ENCODE measurements at places on chromosomes 1 and 21.
A peak's percentile ranks its signal among the peaks of the same experiment; 100 is the strongest.

- DNase-seq: no peak
Observed at GRCh38 chr1:59561796-59562195, 253.0 kb upstream of the HOOK1 start.

DNA sequence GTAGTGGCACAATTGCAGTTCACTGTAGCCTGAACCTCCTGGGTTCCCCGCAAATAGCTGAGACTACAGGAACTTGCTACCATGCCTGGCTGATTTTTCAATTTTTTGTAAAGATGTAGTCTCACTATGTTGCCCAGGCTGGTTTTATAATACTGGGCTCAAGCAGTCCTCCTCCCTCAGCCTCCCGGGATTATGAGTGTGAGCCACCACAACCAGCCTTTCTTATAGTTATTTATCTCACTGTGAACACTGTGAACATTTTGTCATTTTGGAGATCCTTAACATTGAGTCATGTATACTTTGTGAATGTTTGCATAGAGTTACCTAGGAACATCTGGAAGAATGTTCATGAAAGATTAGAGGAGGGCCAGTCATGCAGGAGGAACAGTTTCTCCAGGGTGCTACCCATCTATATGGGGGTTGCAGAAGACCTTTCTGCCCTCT, 127.1 kb upstream of the CACYBP start:
- no peak for DNase-seq

DNA sequence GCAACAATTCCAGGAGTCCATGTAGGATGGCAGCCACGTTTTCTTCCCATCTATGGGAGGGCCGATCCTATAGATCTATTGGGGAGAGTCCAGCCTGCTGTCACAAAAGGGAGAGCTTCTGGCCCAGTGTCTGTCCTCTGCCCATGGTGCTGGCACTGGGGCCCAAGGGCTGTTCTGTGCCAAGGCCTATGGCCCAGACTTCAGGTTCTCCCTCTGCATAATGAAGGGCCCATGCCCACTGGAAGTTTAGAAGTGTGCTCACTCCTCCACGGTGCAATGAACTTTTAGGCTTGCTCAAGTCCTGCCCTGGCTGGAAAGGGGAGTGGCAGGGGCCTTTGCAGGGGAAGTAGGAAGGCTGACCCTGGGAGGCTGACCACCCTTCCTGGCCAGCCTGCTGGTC, 44.1 kb upstream of the ATP2B4 start:
- no peak for DNase-seq

DNA sequence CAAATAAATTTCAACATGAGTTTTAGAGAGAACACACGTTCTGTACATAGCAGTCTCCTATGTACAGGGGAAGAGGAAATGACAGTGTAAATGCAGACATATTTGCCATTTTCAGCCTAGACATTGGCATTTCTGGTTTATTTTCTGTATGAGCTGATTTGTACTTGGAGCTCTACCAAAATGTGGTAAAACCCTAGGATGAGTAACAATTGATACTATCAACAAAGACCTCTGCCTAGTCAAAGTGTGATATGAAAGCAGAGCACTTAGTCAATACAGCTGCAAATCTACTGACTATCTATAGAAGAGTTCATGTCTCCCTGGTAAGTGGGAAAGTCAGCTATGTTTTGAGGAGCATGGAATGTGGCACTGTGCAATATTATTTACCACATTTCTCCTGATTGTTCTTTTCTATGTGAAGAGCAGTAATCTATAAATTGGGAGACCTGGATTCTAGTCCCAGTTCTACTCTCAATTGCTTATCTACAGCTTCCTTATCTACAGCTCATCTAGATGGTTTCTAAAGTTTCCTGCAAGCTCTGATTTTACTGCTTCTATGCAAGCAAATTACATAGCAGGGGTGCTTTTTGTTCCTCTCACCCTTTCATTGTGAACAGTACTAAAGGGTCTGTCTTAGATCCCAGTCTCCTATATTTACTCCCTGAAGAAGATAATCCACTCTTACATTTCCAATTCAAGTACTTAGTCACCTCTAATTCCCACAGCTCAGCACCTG, 334.2 kb downstream of the NTNG1 start:
- DNase-seq: no peak

GRCh38 chr1:90357995-90358394, 359.1 kb downstream of the BARHL2 start:
- no peak for DNase-seq

GRCh38 chr1:66937529-66938234, 12.9 kb downstream of the MIER1 start:
- no peak for DNase-seq

GRCh38 chr1:156214024-156214748, 1.4 kb downstream of the PMF1 start:
- no peak for DNase-seq

DNA sequence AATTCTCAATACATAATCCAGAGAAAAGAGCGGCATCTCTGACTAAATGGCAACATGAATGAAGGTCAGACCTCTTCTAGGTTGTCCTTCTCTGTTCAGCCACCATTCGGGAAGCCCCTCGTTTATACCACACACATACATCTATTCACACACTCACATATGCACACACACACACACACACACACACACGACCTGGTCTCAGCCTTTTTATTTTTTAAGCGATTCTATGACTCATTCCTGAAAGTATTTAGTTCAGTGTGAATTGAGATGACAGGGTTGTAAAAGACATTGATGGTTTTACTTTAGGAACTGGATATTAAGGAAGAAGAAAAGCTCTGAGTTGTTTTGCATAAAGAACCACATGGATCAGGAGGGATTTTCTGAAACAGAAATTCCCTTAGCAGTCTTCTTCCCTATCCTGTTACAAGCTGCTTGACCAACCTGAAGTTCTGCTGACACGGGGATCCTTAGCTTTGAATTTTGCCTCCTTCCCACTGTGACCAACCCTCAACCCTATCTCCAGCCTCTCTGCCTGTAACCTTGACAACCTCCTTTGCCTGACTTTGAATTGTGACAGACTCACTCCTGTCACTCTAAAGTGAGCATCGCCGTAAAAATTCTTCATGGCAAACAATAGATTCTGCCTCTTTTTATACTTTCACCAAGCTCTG, 383.1 kb upstream of the ESRRG start:
- no peak for DNase-seq

DNA sequence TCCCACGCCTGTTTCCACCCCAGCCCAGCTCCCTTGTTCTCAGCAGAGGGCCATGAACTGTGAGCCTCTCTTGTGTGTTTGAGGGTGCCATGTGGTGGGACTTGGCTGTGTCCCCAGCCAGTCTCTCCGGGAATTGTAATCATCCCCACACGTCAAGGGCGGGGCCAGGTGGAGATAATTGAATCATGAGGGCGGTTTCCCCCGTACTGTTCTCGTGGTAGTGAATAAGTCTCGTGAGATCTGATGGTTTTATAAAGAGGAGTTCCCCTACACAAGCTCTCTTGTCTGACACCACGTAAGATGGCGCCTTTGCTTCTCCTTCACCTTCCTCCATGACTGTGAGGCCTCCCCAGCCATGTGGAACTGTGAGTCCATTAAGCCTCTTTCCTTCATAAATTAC, 57.2 kb upstream of the COL6A2 start:
- DNase-seq: no peak

- no peak for DNase-seq
Observed at GRCh38 chr21:33112151-33112550, 42.2 kb downstream of the OLIG1 start.

- DNase-seq: no peak
Observed at GRCh38 chr1:180566495-180566894, 7.7 kb downstream of the OVAAL start.

GRCh38 chr1:27630859-27631491, 4.0 kb downstream of the FGR start:
- no peak for DNase-seq

DNA sequence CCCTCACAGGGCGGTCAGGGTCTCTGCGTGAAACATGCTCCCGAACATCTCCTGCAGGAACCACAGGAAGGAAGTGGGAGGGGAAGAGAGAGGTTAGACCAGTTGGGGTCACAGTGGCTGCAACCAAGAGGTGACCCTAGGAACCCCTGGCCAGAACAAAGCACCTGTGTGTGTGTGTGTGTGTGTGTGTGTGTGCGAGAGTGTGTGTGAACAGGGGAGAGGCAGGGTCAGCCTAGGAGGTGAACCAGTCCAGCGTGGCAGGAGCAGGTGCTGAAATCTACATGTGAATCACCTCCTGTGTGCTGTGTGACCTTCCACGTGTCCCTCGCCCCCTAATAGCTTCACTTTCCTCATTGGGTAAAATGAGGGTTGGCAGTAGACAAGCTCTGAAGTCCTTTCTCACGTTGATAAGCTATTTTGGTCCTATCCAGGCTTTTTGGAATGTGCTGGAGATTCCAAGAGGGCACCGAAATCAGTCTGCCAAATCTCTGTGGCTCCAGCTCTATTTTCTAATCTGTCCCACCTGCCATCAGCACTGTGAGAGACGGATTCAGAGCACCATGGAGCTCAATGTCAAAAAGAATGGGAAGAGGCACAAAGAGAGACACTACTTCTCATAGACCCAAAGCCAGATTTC, 27.8 kb downstream of the SLC26A9 start:
- DNase-seq: no peak

DNA sequence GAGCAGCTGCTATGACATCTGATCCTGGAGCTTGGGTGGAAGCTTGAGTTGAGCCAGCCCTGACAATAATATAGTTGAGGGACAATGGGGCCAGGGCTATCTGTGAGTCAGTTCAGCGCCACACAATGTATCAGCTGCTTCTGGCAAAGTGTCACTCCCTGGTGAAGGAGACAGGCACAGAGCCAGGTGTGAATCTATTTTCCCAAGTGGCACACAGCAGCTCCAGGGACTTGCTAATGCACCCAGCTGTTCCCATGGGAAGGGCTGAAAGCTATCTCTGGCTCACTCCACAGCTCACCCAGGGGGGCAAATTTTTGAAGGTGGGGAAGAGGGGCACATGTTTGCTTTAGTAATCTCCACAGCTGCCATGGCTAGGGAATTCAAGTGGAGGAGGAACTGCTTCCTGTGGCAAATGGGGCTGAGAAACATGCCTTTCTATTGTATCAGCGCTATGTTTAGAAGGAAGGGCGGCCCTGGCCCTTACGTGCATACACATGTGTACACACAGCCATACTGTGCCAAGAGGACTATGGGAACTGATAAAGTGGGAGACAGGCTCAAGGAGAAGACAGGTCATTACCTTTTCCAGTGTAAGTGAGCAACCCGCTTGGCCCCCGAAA, 2.2 kb downstream of the CYB5R1 start:
- no peak for DNase-seq

GRCh38 chr1:206921772-206922265, at the start of gene FCMR:
TSS of gene FCMR (minus strand) at chr1:206921941. CDS start at chr1:206921854, 87 bp downstream.
- peak; percentile 43 for DNase-seq

GRCh38 chr1:7680955-7681268, 90.2 kb upstream of the VAMP3 start:
- no peak for DNase-seq

- DNase-seq: no peak
Observed at GRCh38 chr1:39065542-39065941, 39.4 kb downstream of the NDUFS5 start.

GRCh38 chr1:48681476-48682305, 95.0 kb downstream of the BEND5 start:
- DNase-seq: no peak

DNA sequence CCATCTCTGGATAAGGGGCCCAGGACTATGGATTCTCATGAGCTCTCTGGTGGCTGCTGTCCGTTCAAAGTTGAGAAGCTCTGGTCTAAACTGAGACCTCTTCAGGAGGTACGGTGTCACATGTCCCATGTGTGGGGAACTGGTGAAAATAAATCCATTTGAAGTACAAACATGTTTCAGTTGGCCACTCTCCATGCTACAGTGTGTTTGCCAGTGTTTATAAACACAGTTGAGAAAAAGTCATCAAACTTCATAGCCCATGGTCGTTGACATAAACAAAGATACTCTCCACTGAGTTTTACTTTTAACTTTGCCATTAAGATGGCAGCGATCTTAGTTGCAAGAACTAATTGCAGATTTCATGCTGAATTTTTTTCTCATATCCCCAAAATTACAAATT, 72.8 kb downstream of the PSMG1 start:
- no peak for DNase-seq

DNA sequence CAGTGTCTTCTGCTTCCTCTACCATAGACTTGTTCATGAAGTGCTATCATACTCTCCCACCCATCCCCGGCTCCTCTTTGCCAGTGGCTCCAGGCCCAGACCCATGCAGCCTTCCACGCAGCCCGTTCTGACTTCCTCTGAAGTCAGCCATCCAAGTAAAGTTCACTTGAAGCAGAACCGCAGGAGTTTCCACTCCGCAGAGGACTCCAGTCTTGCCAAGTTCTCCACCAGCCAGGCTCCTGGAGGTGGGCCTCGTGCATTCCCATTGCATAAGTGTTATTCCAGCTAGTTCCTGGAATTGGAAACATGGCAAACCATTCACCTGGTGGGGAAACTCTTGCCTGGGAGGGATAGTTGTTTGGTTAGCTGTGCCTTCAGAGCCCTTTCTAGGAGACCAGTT, 185.1 kb downstream of the PLPP3 start:
- DNase-seq: no peak

- DNase-seq: no peak
Observed at GRCh38 chr21:40625991-40626390, 221.0 kb downstream of the DSCAM start.

DNA sequence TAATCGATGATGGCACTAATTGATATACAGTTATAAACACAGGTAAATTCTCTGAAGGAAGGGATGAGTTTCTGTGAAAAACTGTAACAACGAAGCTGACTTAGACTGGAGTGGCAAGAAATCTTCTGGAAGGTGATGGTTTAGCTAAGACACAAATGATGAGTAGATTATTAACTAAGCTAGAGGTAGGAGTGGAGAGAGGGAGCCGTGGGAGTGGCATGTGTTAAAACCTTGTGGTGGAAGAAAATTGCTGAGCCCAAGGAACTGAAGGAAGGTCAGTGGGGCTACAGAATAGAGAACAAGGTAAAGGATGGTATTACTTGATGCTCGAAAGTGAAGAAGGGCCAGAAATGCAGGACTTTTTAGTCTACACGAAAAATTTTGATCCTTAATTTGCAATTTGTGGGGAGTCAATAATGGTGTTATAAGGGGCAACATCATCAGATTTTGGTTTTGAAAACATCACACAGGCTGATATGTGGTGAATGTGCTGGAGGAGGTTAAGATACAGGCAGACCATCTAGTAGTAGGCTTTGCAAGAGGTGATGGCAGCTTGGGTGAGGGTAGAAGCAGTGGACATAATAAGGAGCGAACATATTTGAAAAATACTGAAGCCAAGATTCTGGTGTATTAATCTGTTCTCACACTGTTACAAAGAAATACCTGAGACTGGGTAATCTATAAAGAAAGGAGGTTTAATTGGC, 93.8 kb downstream of the S1PR1 start:
- no peak for DNase-seq

- no peak for DNase-seq
Observed at GRCh38 chr1:65232461-65232990, 76.8 kb upstream of the DNAJC6 start.
